ENCODE measurements at places on chromosomes 2 and 18. TPM values are rescaled to one million over a fixed set of nuclear protein-coding genes. Genes with fewer than 3 reads are reported as not detected.
A peak's percentile ranks its signal among the peaks of the same experiment; 100 is the strongest.

The FKBP1B gene
- 50.8 TPM for total RNA-seq

The GCA gene
- total RNA-seq, result 37.2 TPM

DNA sequence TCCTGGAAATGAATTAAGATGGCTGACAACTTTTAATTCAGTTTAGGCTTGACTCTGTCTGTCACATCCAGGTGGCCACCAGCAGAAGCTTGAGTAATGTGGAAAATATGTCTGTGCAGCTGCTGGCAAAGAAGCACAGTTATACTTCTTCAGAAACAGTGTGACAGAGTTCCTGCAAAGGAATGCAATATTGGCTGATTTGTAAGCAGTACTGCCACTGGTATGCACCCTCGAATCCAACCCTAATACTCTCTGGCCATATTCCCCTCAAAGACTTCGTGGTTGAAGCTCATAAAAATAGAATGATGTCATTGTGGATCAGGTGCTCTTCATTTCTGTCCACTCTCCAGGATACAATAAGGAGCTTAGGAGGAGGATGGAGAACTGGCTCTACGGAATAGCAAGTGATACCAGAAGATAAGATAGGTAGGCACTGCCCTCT lies 86.2 kb downstream of the METTL8 start:
- DNase-seq, result no peak

- no peak for DNase-seq
Measured at GRCh38 chr2:181174611-181175580, 194.5 kb downstream of the UBE2E3 start.

DNA sequence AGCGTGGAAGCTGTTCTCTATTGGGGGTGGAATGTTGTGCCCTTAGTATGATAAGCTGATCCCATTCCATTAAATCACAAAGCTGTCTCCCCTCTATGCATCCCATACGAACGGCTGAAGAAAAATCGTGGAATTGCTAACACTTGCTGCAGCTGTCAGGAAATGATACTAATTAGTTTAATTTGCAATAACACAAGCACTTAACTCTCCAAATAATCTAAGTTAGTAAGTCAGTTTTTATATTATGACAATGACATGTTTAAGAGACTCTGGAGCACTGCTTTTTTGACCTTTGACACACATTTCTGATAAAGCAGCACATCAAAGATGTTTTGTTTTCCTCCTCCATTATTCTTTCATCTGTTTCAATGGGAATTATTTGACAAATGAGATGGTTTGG lies 123.7 kb upstream of the SATB2 start:
- no peak for DNase-seq

DNA sequence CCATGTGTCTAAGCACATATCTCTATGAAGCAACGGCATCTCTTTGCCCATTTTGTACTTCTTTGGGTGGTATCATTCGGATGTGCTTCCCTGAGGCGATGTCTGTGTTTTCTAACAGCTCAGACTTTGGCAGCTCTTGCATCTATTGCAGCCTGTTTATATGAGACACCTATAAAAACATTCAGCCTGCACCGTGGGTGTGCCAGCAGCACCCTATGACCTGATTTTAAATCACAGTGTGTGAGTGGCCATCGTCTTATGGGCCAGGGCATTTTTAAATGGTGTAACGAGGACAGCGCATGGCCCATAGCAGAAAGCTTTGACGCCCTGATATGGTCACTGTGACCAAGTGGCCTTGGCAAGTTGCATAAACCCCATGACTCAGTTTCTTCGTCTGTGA lies 12.9 kb downstream of the NPAS2 start:
- no peak for DNase-seq

The SRD5A2 gene
- not detected for total RNA-seq

The TXNL1 gene
- 85.8 TPM for total RNA-seq

- DNase-seq, result no peak
Measured at GRCh38 chr2:159098361-159098760, 129.9 kb downstream of the TANC1 start.

DNA sequence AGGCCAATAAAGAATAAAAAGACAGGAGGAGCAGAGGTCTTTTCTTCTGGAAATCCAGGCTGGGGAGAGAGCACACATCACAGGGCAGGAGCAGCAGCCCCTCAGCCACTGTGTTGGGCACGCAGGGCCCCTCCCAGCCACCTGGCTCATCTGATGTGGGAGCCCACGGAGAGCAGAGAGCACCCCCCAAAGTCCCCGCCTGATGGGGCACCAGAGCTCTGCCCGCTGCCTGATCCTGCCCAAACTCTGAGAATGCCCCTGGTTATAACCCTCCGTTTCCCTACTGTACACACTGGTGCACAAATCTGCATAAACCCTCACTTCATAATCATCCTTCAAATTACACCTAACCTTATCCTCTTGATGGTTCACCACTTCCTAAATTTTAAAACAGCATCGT lies 111.3 kb downstream of the HDAC4 start:
- DNase-seq, result no peak

The PFN4 gene
- total RNA-seq, result not detected

GRCh38 chr2:140695155-140695554 lies 1435.7 kb downstream of the LRP1B start:
- DNase-seq, result no peak

The SLC35G4 gene
- total RNA-seq, result not detected

GRCh38 chr2:20677301-20678085 lies 10.5 kb downstream of the GDF7 start:
- no peak for DNase-seq

GRCh38 chr2:171316220-171316619 lies 117.6 kb downstream of the METTL8 start:
- DNase-seq, result peak; percentile 67

GRCh38 chr2:22497789-22498188 lies 887.2 kb upstream of the KLHL29 start:
- DNase-seq, result no peak

- no peak for DNase-seq
Measured at GRCh38 chr2:181742922-181743722, 62.8 kb upstream of the NEUROD1 start.

DNA sequence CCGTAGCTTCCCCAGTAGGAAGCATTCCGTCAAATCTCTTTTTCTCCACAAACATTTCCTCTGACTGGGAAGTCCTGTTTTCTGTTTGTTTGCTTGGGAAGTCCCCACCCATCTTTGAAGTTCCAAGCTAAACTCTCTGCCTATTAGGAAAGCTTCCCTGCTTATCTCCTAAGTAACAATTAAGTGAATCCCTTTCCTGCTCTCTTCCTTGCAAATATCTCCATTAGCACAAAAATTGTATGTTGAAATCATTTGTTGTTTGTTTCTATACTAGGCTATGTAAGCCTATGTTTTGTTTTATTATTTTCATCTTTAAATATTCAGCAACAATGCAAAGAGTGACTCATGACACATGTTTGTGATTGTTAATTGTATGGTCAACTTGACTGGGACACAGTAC lies 812.6 kb upstream of the LRATD1 start:
- no peak for DNase-seq

The SKA1 gene
- total RNA-seq, result 18.9 TPM

DNA sequence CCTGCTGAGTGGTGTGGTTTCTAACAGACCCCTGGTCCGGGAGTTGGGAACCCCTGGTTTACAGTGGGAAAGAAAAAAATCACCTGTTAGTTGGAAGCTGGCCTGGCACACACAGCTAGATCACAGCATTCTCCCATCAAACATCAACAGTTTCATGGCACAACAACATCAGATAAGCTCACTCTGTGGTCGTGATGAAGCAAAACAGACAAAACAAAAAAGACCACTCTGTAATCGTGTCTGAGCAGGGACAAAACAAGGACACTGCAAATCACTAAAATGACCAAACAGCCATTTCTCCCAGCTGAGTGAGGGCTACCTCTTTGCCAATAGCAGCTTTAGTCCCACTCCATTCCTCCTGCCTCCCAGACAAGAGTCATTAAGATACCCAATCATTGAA lies 9.0 kb upstream of the IMPACT start:
- no peak for DNase-seq

The MYL1 gene
- not detected for total RNA-seq

The RUFY4 gene
- total RNA-seq, result not detected

The IHH gene
- total RNA-seq, result not detected

GRCh38 chr2:119697290-119698020 lies 18.5 kb downstream of the TMEM177 start:
- no peak for DNase-seq

- no peak for DNase-seq
Measured at GRCh38 chr2:30580391-30580790, 133.3 kb downstream of the LCLAT1 start.

DNA sequence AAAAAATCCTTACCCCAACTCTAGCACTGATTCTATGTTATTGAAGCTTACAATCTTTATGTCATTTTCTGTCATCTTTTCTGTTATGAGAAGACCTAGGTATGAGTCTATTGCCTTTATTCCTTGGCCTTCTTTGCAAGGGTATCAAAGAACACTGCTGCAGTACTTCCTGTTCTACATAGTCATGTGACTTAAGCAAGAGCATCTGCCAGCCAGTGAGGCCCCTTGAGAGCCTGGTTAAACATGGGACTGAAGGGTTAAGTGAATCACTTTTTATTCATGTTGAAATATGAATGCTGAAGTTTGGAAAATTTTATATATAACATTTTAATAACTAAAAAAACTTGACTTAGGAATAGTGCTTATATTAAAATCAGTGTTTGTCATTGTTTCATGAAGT lies 844 bp upstream of the CPS1 start:
- no peak for DNase-seq

The CELF4 gene
- total RNA-seq, result 3.4 TPM

GRCh38 chr18:55878224-55878623 lies 290.2 kb upstream of the TCF4 start:
- no peak for DNase-seq

DNA sequence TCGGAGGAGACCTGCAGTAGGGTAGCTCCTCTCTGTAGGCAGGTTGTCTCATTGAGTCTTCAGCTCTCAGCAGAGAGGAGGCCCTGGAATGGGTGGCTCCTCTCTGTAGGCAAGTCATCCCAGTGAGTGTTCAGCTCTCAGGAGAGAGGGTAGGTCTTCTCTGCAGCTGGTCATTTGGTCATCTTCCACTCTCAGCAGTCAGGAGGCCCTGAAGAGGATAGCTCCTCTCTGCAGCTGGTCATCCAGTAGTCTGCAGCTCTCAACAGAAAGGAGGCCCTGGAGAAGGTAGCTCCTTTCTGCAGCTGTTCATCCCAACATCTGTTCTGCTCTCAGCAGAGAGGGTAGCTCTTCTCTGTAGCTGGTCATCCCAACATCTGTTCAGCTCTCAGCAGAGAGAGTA lies 26.0 kb upstream of the RUFY4 start:
- no peak for DNase-seq

- no peak for DNase-seq
Measured at GRCh38 chr2:206713746-206714145, 4.5 kb downstream of the DYTN start.

DNA sequence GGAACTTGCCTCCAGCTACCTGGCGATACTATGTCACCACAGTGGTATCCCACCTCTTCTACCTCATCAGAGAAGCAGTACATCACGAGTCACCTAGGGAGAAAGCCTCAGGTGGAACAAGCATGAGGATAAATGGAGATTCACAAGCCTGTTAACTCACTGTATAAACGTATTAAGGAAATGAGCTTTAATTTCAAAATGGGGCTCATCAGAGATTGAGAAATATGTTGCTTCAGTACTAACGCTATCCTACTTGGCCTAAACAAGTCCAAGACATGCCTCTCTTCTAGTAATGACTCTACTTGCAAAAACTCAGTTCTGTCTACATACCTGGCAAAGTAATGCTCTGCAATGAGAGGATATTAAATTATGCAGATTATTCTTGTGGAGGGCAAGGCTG lies 4.3 kb downstream of the SLC39A6 start:
- no peak for DNase-seq

DNA sequence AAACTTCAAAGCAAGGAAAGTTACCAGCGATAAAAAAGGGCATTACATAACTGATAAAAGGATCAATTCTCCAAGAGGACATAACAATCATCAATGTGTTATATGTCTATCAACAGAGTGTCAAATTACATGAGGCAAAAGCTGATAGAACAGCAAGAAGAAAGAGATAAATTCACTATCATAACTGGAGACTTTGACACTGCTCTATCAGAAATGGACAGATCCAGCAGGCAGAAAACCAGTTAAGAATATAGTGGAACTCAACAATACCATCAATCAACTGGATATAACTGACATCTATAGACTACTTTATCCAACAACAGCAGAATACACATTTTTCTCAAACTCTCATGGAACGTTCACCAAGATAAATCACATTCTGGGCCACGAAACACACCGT lies 65.0 kb downstream of the ROCK2 start:
- DNase-seq, result no peak

DNA sequence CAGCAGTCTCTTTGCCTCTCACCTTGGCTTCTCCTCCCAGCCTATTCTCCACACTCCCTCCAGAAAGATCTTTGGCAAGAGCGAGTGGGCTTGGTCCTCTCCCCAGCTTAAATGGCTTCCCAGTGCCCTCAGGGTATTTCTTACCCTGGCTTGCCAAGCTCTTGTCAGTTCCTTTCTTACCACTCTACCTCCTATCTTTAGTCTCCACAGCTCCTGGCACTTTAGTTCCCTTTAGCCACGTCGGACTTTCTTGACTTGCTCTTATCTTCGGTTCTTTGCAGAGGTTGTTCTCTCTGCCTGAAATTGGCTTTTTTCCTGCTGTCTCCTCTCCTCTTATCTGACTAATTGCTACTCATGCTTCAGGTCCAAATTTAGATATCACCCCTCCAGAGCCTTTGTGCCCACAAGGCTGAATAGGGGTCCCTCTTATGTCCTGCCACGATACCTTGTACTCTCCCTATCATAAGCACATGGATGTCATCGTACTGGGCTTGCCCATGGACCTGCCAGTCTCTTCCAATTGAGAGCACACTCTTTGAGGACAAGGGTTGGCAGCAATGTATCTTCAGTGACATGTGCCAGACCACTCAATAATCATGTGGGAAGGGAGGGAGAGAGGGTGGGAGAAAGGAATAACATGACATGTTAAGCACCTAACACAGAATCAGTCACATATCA lies 131.7 kb upstream of the CTAGE1 start:
- no peak for DNase-seq

DNA sequence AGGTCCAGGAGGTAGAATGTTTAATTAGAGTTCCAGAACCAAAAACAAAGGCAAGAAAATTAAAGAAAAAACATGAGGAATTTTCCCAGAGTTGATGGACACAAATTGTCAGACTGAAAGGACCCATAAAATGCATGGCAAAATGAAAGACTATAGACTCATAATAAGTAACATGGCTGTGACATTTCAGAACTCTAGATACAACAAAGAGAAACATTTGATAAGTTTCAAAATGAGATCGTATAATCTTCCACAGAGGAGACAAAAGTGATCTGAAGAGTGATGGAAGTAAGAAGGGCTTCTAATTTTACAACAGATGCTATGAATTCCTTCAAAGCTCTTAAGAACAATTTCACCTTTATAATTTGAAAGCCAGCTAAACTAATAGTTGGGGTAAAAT lies 20.4 kb downstream of the ORC4 start:
- no peak for DNase-seq

The TPO gene
- not detected for total RNA-seq

GRCh38 chr2:128458505-128458904 lies 139.8 kb upstream of the HS6ST1 start:
- no peak for DNase-seq

DNA sequence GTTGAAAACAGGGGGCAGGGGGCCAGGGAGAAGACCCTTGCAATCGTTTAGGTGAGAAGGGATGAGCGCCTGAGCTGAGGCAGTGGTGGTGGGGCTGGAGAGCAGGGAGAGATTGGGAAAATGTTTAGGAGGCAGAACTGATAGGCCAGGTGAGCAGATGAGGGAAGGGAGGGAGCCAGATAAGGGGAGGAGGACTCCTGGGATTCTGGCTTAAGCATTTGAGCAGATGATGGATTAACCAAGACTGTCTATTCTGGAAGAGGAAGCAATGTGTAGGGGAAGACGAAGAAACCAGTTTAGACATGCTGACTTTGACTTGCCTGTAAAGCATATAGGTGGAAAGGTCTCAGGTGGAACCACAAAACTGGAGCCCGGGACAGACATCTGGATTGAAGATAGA lies 49.9 kb upstream of the ASPRV1 start:
- no peak for DNase-seq

The SKOR2 gene
- total RNA-seq, result 0.21 TPM
